Neuronal stem cell (in vitro differentiated cells): ENCODE measurements at places on chromosomes 16 and 17.

DNA sequence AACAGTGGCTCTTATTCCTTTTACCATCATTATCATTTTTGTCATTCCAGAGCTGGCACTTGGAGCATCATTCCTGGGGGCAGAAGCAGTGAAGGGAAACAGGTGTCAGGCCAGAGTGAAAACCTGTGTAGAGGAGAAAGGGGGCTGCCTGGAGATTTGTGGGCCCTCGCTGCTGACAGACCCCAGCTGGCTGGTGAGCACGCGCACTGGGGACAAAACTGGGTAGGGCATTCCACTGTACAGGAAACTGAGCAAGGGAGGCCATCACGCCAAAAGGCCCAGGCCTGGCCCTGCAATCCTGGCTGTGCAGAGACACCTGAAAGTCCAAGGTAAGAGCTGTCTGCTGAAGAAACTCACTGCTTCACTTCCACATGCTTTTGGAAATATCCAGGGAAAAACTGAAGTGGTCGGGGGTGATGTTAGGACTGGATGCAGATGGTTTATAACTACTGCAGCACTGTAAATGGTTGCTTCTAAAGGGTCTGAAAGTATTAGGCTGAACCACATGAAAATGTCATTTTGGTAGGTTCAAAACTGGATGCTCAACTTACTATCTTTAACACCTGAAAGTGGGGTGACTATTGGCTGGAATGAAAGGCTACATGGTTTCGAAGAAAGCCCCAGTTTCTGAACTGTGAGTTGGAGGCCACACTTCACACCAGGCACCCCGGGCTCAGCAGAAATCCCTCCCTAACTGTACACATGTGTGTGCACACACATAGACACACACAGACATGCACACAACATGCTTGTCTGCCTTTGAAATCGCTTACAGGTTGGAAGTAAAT is 225.0 kb downstream of the C16orf78 start:
- no peak for DNase-seq

GRCh38 chr17:79182176-79183042 is 107.8 kb downstream of the ENGASE start:
- no peak for DNase-seq

- no peak for DNase-seq
Measured at GRCh38 chr16:75820672-75821071, 94.4 kb upstream of the CPHXL start.

- DNase-seq, result no peak
Measured at GRCh38 chr17:17963694-17964436, 8.3 kb downstream of the TOM1L2 start.

GRCh38 chr17:55668312-55668920 is 54.2 kb downstream of the TMEM100 start:
- no peak for DNase-seq

DNA sequence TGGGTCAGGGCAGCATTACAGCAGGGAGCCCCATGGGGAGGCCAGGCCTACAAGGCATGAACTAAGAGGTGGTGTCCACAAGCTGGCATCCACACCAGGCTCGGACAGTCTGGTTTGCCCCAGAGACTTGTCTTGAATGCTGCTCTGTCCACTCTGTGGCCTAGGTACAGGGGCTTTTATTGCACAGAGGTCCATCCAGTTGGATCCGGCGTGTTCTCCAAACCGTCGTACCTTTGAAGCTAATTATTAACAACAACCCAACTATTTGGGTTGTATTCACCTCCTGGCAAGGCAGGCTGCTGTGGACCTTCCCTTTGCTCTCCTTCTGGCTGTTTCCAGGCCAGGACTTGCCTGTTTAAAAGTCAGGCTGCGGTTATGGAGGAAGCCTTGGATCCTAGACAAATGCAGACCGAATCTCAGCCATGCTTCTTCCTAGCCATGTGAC is 123.4 kb downstream of the CLEC16A start:
- no peak for DNase-seq

GRCh38 chr17:64345689-64346376 is 44.8 kb downstream of the PECAM1 start:
- no peak for DNase-seq

DNA sequence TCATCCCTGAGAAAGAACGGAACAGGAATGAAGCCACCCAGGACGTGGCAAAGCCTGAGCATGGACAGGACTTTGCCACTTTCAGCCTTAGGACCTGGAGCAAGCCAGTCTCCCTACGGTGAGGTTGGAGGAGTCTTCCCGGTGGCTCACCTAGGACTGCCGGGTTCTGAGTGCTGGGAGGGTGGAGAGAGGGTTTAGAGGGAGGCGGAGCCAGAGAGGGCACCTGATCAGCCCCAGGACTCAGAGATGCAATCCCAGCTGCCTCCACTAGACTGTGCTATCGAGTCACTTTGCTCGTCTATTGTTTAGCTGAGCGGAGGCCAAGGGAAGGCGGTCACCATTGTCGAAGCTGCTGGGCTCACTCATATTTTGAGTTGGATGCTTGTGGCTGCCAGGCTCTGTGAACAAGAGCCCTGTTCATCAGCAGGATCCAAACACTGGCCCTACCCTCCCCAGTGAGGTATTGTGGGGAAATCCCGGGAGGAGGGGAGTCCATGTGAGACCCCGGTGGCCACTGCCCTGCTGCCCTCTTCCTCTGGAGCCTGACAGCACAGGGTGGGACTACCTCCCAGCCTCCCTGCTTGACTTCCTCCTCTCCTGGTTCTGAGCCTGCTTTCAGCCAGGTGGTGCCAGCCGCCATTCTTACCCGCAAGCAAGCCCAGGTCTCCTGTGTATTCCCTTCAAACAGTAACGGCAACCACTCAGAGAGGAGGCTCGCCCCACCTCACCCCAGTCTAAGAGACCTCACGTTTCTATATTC is 7.0 kb downstream of the KRT14 start:
- DNase-seq, result peak; percentile 91

DNA sequence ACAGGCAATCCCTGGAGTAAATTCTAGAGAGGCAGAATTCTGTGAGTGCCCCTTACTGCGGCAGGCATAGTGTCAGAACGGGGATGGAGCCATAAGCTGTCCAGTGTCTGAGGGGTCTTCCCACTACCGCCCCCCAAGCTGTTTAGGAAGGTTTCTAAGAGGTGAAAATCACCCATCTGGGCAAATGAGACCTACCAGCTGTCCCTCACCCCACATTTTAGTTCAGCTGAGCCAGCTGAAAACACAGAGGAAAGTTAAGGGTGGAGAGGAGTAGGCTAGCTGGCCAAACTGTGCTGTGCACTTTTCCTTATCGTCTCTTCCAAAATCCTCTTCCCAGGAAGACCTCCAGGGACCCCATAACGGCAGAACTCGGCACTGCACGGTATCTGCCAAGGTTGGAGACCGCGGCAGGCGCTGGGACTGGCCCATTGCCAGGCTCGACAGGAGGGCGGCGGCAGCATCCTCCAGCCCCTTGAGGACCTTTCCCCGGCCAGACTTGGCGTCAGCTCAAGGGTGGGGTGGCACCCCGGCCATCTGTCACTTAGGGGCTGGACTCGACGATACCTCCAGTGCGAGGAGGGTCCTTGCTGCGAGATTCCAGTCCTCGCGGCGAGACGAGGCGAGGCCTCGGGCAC is 955 bp downstream of the ACLY start:
- no peak for DNase-seq

DNA sequence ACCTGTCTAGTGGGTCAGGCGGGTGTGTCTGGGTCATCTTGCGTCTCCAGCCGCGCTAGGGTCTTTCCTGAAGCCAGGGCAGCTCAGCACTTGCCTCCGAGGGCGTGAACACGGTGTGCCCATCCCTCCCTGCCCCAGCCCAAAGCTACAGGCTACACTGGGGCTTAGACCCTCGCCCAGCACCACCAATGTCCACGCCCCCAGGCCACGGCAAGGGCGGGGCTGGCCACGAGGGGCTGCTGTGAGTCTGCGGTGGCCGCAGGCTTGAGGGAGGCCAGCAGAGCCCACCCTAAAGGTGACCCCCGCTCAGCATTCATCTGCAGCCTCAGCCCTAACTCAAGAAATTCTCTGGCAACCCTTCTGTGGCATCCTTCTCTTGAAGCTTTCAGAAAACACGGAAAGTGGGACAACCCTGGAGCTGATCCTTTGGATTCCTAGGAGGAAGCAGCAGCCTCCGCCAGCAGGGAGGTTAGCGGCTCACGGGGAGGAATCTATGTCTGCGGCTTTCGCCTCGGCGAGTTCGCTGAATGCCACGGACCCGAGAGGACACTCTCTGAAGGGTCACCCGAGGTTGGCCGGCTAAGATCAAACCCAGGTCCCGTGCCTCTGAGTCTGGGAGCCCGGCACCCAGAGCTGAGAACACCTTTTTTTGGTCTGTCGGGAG is 41.7 kb downstream of the TIMM22 start:
- no peak for DNase-seq

DNA sequence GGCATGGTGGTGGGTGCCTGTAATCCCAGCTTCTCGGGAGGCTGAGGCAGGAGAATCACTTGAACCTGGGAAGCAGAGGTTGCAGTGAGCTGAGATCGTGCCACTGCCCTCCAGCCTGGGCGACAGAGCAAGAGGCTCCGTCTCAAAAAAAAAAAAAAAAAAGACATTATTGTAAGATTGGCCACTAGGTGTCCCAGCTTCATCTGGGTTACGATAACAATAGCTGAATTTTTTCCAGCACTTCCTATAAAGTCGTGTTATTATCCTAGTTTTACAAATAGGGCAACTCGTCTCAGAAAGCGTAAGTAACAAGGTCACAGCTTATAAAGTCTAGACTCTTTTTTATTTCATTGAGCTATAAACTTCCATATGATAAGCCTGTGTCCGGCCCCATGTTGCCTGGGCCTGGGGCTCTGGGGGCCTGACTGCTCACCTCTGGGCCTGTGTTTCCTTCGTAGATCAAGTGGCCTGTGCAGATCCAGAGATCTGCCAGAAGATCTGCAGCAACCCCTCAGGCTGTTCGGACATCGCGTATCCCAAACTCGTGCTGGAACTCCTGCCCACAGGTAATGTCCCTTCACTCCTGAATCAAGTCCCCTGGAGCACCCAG is 60.5 kb downstream of the SLC5A11 start:
- no peak for DNase-seq

- no peak for DNase-seq
Measured at GRCh38 chr17:72667096-72668063, 425.1 kb downstream of the SLC39A11 start.

DNA sequence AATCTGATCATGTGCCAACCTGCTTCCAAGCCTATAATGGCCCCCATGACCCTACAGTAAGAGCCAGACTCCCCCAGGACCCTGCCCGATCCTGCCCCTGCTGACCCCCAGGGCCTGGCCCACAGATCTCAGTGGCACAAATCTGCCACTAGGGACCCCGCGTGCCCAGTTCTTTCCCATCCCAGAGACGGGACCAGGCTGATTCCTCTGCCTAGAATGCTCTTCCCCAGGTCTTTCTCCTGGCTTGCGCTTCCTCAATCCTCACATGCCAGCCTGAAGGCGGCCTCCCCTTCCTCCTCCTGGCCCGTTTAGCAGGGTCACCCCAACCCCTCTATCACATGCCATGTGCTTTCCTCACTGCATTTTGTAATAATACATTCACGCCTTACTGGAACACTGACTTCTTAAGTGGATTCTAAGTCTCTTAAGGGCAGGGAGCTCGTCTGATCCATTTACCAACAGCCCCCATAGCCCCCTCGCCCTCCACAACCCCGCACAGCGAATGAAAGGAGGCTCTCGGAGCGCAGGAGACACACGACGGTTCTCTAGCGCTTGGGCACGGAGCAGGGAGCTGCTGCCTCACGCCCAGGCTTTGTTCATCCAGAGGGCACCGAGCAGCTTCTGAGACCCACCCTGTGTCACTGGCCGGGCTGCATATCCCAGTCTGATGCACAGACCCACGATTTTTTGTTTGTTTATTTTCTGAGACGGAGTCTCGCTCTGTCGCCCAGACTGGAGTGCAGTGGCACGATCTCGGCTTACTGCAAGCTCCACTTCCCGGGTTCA is 1.2 kb downstream of the TRIM65 start:
- DNase-seq, result no peak
